Left ventricle myocardium superior (tissue), 1 donor: ENCODE measurements at places on chromosomes 2 and 18. TPM values are rescaled to one million over a fixed set of nuclear protein-coding genes. Genes with fewer than 3 reads are reported as not detected.

DNA sequence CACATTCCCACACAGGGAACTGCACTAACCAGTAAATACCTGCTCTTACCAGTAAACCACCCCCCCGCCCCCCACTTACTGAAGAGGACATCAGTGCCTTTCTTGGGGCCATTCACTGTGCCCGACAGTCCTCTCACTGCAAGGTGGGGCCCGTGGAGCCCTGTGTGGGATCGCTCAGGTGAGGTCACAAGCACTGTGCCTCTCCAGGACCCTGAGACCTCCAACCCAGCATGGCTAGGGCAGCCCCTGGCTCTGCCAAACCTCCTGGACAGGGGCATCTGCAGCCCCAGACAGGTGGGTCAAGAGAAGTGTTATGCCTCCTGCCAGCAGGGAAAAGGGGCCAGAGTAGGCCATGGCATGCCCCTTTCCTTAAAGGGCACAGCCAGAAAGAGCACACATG is 6.7 kb upstream of the NEURL3 start:
- no peak for DNase-seq

GRCh38 chr2:123723706-123724105 is 301.4 kb upstream of the CNTNAP5 start:
- no peak for DNase-seq

The KCNE4 gene
- total RNA-seq: 3.0 TPM

The CLK1 gene
- 54.9 TPM for total RNA-seq

GRCh38 chr2:45156605-45157004 is 147.4 kb upstream of the SIX2 start:
- DNase-seq: no peak

- peak; percentile 28 for DNase-seq
These were observed 37.2 kb upstream of the SNED1 start for GRCh38 chr2:240960971-240961876.

The MLPH gene
- 88.9 TPM for total RNA-seq
